ENCODE measurements at places on chromosomes 4 and X. TPM values are rescaled to one million over a fixed set of nuclear protein-coding genes. Genes with fewer than 3 reads are reported as not detected.

- H3K4me3 ChIP-seq: no peak overlapping the region
- no peak overlapping the region for H3K27ac ChIP-seq
- no peak for DNase-seq
- no peaks in the 10 kb centered on the region for H3K36me3 ChIP-seq
- no peaks in the 10 kb centered on the region for H3K4me1 ChIP-seq
These were observed 81.6 kb downstream of the SORBS2 start for GRCh38 chr4:185730387-185730786.

ARMCX2 gene
- 15.6 TPM for total RNA-seq

- DNase-seq: no peak
- peak overlapping the region; percentile 78 for H3K4me3 ChIP-seq
- H3K4me1 ChIP-seq: peaks cover 52% of the 10 kb centered on the region
- H3K36me3 ChIP-seq: peaks cover 37% of the 10 kb centered on the region
- peak overlapping the region; percentile 92 for H3K27ac ChIP-seq
- H3K27me3 ChIP-seq: no peaks in the 10 kb centered on the region
These were observed 18.2 kb upstream of the TNIP3 start for GRCh38 chr4:121182296-121182695.

GRCh38 chrX:17020851-17021821 lies 74.7 kb downstream of the REPS2 start:
- H3K36me3 ChIP-seq: no peaks in the 10 kb centered on the region
- no peaks in the 10 kb centered on the region for H3K27me3 ChIP-seq
- H3K27ac ChIP-seq: no peak overlapping the region
- no peaks in the 10 kb centered on the region for H3K4me1 ChIP-seq
- no peak overlapping the region for H3K4me3 ChIP-seq

GRCh38 chrX:86946569-86946968 lies 571.0 kb upstream of the KLHL4 start:
- H3K36me3 ChIP-seq: no peaks in the 10 kb centered on the region
- H3K4me1 ChIP-seq: no peaks in the 10 kb centered on the region
- H3K27me3 ChIP-seq: no peaks in the 10 kb centered on the region
- H3K4me3 ChIP-seq: no peak overlapping the region

DKK2 gene
- not detected for total RNA-seq

MGARP gene
- total RNA-seq: 0.38 TPM

GRCh38 chrX:42119076-42119475 lies 195.7 kb upstream of the CASK start:
- no peak overlapping the region for H3K4me3 ChIP-seq
- peaks cover 2% of the 10 kb centered on the region for H3K4me1 ChIP-seq
- H3K36me3 ChIP-seq: no peaks in the 10 kb centered on the region

Data from activated naive CD8-positive, alpha-beta T cell treated with anti-CD3 and anti-CD28 coated beads for 36 hours (primary cell).